Pancreas (tissue), 10 donors: ENCODE measurements at places on chromosomes 1 and 21.
A peak's percentile ranks its signal among the peaks of the same experiment; 100 is the strongest.

GRCh38 chr1:180239145-180240096 lies 9.4 kb downstream of the LHX4 start:
- no peak overlapping the region for H3K27ac ChIP-seq
- H3K4me3 ChIP-seq = no peak overlapping the region
- H3K36me3 ChIP-seq = no peaks in the 10 kb centered on the region
- H3K4me1 ChIP-seq = peaks cover 3% of the 10 kb centered on the region
- peak; percentile 13 for DNase-seq
- peaks cover 28% of the 10 kb centered on the region for H3K27me3 ChIP-seq

DNA sequence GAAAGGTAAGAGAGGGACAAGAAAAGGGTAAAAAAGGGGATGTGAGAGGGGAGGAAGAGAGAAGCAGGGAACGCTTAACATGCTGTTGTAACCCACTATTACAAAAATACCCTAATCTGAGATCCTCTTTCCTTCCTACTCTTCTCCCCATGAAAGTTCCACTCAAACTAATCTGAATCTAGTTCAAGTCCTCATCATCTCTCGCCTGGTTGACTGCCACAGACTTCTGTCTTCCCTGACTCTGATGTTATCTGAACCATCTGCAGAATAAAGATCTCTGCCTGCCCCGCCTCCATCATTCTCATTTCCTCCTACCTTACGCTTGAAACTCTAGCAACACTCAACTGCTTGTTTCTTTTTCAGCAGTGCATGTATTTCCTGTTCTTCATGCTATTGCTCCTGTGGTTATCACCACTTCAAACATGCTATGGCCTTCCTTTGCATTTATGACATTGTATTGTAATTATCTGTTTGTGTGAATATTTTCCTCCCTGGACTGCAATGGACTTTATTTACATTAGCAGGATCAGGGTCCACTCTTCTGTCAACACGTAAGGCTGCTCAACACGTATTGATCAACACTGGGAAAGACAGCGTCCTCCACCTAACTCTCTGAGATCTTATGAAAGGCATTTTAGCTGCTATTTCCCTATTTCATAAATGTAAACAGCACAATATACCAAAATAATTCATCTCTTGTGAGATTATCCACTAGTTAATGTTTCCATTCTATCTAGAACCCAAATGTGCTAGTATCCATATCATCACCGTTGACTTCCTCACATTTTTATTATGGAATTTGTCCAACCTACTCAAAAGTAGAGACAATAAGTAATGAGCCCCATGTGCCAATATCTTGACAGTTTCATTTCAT lies 215.5 kb upstream of the USP25 start:
- H3K4me1 ChIP-seq = no peaks in the 10 kb centered on the region
- no peak for DNase-seq
- H3K27ac ChIP-seq = no peak overlapping the region
- no peaks in the 10 kb centered on the region for H3K36me3 ChIP-seq
- H3K4me3 ChIP-seq = no peak overlapping the region

GRCh38 chr1:94925004-94925403 lies 1.9 kb downstream of the CNN3 start:
- DNase-seq = no peak
- H3K27ac ChIP-seq = peak overlapping the region; percentile 92
- H3K27me3 ChIP-seq = no peaks in the 10 kb centered on the region
- peaks cover 57% of the 10 kb centered on the region for H3K4me1 ChIP-seq
- H3K36me3 ChIP-seq = no peaks in the 10 kb centered on the region

DNA sequence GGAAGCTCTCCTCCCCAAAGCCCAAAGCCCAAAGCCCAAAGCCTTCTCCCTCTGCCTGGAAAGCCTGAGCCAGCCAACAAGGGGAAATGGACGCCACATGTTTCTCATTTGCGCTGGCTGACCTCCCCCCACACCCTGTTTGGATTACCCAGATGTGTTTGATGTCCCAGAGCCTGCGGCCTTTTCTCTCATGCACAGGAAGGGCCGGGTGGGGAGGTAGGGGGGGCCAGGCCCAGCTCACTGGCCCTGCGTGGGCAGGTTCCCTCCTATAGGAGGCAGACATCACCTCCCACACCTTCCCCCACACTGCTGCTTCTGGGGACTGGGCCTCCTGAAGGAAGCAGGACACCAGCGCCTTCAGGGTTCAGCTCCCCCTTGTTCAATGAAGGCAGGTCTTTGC lies 116.3 kb downstream of the NAV1 start:
- no peak overlapping the region for H3K27ac ChIP-seq
- DNase-seq = no peak
- no peaks in the 10 kb centered on the region for H3K4me1 ChIP-seq
- no peaks in the 10 kb centered on the region for H3K36me3 ChIP-seq
- no peak overlapping the region for H3K4me3 ChIP-seq

GRCh38 chr1:54456361-54456760 lies 50.2 kb upstream of the SSBP3 start:
- no peak overlapping the region for H3K27ac ChIP-seq
- no peaks in the 10 kb centered on the region for H3K4me1 ChIP-seq
- no peaks in the 10 kb centered on the region for H3K27me3 ChIP-seq
- no peak overlapping the region for H3K4me3 ChIP-seq

GRCh38 chr1:159862557-159862956 lies at the start of gene VSIG8:
Gene VSIG8, minus strand, starts transcription at chr1:159862657. Its CDS starts 136 bp downstream, at chr1:159862521.
- no peak within 1 kb of the TSS for H3K27ac ChIP-seq
- H3K4me1 ChIP-seq = peaks cover 4% of the 10 kb centered on the region
- H3K4me3 ChIP-seq = no peak within 1 kb of the TSS
- no peaks in the 10 kb centered on the region for H3K27me3 ChIP-seq

DNA sequence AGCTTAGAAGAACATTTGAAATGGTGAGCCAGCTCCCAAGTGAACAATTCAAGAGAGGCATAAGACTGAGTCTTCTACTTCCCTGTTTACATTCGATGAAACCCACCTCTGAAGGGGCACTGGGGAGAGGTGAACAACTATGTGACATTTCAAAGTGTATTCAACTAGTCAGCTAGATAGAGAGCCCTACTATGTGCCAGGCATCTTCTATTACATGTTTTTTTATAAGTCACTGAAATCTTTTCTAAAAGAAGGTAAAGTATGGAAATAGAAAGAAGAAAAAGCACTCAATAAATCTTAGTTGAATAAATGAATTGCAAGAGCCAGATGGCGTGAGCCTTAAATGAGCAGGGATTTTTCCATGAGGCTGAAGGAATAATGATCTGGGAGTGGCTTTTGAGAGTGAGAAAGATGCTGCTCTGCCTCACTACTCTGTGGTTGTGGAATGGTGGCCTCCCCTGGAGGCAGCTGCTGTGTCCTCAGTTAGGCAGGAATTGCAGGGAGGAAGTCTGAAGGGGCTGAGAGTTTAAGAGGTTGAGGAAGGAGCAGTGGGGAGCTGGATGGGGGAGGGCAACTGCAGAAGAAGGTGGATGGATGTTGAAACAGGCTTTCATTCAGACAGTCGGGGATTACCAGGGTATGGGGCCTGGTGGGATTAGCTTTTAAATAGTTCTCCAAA lies 10.4 kb upstream of the PTPRF start:
- no peaks in the 10 kb centered on the region for H3K27me3 ChIP-seq
- H3K36me3 ChIP-seq = no peaks in the 10 kb centered on the region
- H3K4me3 ChIP-seq = no peak overlapping the region
- no peak overlapping the region for H3K27ac ChIP-seq

DNA sequence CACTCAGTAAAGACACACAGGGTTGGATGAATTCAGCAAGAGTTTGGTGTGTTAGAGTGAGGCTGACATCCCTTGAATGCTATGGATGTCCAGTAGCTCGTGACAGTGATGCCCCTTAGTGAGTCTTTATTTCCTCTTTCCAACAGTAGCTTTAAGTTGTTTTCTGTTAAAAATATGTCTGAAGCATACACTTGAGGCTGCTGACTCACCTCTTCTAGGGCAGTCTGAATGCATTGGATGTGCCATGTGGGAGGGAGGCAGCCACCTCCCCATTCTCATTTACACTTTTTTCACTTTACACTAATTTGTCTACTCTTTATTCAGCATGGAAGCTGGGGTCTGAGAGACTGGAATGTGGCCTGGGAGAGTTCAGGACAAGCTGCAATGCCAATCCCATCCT lies 17.6 kb downstream of the NOS1AP start:
- DNase-seq = no peak
- no peak overlapping the region for H3K27ac ChIP-seq
- H3K36me3 ChIP-seq = no peaks in the 10 kb centered on the region
- no peaks in the 10 kb centered on the region for H3K27me3 ChIP-seq

DNA sequence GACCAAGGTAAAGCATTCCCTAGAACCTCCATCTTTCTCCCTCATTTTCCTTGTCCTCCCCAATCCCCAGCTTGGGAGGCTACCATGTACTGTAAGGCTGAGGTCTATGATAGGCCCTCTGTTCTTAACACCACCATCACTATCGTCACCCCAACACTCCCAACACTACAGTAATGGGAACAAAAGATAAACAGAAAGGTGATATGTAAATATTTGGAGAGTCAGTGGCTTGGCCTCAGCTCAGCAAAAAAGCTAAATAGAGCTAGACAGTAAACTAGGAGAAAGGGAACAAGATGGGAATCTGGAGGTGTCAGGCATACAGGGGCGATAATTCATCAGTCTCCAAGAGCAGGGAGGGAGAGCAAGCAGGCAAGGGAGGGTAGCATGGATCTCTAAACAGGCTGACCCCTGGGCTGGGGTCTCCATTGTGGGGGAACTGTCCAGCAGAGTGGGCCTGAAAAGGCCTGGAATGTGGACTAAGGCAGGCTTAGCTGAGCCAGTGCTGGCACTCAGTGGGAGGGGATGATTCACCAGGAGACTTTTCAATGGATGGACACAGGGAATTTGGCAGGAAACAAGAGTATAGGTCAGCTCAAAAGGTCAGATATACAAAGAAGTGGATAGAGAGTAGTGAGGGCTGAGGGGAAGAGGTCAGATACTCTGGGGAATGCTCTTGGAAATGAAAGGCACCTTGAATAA lies 6.7 kb downstream of the WNT2B start:
- no peaks in the 10 kb centered on the region for H3K27me3 ChIP-seq
- DNase-seq = no peak
- no peaks in the 10 kb centered on the region for H3K4me1 ChIP-seq
- no peak overlapping the region for H3K27ac ChIP-seq
- H3K4me3 ChIP-seq = no peak overlapping the region

DNA sequence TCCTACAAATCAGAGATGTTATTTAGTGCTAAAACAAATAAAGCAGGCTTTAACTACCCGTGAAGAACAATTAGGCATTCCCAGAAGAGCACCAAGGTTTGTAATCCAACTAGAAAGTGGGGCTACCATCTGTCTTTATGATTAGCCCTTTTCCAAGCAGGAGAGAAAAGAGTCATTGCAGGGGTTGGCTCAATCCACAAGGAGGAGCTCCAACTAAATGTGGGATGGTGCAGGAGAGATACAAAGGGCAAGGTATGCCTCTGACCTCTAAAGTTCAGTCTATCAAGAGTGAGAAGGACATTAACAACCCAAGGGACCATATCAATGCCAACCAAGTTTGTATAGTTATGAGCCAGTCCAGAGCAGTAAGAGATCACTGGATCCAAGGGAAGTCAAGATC lies 382.7 kb upstream of the DUSP10 start:
- no peak overlapping the region for H3K4me3 ChIP-seq
- no peak for DNase-seq
- no peaks in the 10 kb centered on the region for H3K27me3 ChIP-seq

DNA sequence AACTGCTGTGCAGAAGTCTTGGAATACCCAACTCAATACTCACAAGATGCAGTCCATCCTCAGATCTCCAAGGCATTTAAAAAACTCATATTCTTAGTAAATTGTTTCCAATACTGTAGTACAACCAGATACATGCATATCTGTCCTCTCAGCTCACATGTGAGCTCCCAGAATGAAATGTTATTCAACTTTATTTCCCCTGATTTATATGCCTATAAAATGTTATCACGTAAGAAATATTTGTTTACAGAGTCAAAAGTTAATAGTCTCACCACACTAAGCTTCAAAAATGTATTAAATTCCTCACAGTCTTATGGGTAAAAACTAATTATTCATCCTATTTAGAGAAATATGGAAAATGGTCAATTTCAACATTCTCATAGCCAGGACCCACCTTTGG lies 56.6 kb downstream of the LTN1 start:
- no peak overlapping the region for H3K27ac ChIP-seq
- H3K4me1 ChIP-seq = peaks cover 6% of the 10 kb centered on the region
- DNase-seq = no peak
- no peaks in the 10 kb centered on the region for H3K27me3 ChIP-seq

DNA sequence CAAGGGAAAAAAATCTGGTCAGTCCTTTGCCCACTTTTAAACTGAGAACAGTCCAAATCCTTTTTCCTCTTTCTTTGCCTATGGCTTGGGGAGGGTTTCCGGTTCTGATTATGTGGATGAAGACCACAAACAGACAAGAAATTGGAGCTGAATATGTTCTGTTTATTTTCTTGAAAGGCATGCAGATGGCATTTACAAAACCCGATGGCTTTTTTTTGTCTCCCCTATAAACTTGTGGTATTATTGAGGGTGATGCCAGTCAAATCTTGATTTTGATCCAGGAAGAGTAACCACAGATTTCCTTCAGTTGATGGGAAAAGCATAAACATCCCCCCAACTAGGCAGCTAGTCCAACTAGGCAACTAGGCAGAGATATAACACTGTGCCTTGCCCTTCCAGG lies 38.9 kb downstream of the PLPP3 start:
- H3K27me3 ChIP-seq = no peaks in the 10 kb centered on the region
- no peaks in the 10 kb centered on the region for H3K36me3 ChIP-seq
- H3K27ac ChIP-seq = no peak overlapping the region
- no peak for DNase-seq

DNA sequence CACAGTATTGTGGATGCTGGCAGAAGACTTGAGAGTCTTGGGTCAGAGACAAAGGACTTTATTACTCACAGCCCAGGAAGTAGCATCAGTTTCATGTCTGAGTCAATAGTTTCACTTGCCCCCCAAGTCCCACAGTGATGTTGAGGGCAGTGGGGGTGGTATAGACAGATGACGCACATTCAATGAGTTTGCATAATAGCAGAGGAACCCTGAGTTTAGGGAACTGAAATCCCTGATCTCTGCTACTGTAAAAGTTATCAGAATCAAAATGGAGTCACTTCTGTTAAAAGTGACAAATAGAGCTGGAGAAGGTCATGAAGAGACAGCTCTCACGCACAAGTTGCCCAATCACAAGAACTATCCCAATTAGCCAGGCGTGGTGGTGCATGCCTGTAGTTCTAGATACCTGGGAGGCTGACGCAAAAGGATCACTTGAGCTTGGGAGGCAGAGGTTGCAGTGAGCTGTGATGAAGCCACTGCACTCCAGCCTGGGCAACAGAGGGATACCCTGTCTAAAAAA lies 11.5 kb upstream of the HCRTR1 start:
- H3K4me1 ChIP-seq = no peaks in the 10 kb centered on the region
- no peak overlapping the region for H3K4me3 ChIP-seq
- H3K27me3 ChIP-seq = no peaks in the 10 kb centered on the region
- no peak overlapping the region for H3K27ac ChIP-seq
- H3K36me3 ChIP-seq = no peaks in the 10 kb centered on the region
- DNase-seq = no peak

- H3K4me3 ChIP-seq = no peak overlapping the region
- H3K36me3 ChIP-seq = no peaks in the 10 kb centered on the region
- no peak for DNase-seq
- no peaks in the 10 kb centered on the region for H3K27me3 ChIP-seq
- H3K27ac ChIP-seq = no peak overlapping the region
- H3K4me1 ChIP-seq = no peaks in the 10 kb centered on the region
Measured at GRCh38 chr21:28832013-28832714, 160.5 kb downstream of the LTN1 start.
